ENCODE measurements at places on chromosomes 2 and 18. TPM values are rescaled to one million over a fixed set of nuclear protein-coding genes. Genes with fewer than 3 reads are reported as not detected.

GRCh38 chr2:47504174-47504810 is 101.3 kb downstream of the MSH2 start:
- no peak overlapping the region for H3K27ac ChIP-seq
- H3K36me3 ChIP-seq, result no peaks in the 10 kb centered on the region
- no peak for DNase-seq
- H3K4me1 ChIP-seq, result no peaks in the 10 kb centered on the region
- no peaks in the 10 kb centered on the region for H3K27me3 ChIP-seq
- no peak overlapping the region for H3K4me3 ChIP-seq

DNA sequence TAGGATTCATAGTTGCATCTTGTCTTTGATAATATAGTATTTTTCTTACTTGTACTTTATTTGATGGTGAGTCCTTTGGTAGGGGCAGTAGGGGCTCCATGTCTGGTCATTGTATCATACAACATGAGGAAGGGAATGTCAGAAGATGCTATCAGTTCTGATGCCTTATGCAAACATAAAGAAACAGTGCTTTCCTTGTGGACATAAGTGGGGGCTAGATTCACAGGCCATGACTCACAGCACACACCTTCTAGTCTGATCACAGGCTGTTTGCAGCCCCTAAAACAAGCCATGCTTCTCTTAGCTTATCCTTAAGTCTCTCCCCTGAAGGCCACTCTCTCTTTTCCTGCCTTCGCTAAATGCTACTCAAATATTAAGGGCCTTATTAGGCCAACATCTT is 10.7 kb upstream of the SLC14A1 start:
- no peaks in the 10 kb centered on the region for H3K36me3 ChIP-seq
- no peak overlapping the region for H3K27ac ChIP-seq
- no peak for DNase-seq
- no peak overlapping the region for H3K4me3 ChIP-seq

- DNase-seq, result peak; percentile 38
- no peaks in the 10 kb centered on the region for H3K4me1 ChIP-seq
- H3K36me3 ChIP-seq, result no peaks in the 10 kb centered on the region
- H3K27me3 ChIP-seq, result no peaks in the 10 kb centered on the region
- H3K4me3 ChIP-seq, result no peak overlapping the region
Observed at GRCh38 chr2:238509151-238509835, 82.6 kb downstream of the ASB1 start.

Gene CHRNG
- not detected for total RNA-seq

GRCh38 chr18:44452346-44452745 is 228.3 kb upstream of the SETBP1 start:
- no peaks in the 10 kb centered on the region for H3K4me1 ChIP-seq
- no peak for DNase-seq
- H3K4me3 ChIP-seq, result no peak overlapping the region
- H3K27ac ChIP-seq, result no peak overlapping the region
- H3K27me3 ChIP-seq, result no peaks in the 10 kb centered on the region

DNA sequence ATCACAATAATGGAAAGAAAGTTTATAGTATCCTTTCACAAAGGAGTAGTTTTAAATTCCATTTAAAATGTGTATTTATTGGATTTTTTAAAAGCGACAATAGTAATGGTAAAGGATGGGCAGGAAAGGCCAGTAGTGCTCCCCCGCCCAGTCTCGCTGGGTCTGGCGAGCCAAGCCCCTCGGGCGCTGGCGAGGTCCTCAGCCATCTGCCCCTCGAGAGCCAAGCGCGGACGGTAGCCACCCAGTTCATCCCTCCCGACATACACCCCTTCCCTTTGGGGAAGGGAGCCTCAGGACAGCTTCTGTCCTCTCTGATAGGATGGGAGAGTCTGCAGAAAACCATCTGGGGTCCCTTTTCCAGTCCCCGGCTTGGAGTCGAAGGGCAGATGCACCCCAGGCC is 45.2 kb downstream of the BOLA3 start:
- no peak for DNase-seq
- H3K36me3 ChIP-seq, result peaks cover 45% of the 10 kb centered on the region
- no peaks in the 10 kb centered on the region for H3K27me3 ChIP-seq
- no peak overlapping the region for H3K27ac ChIP-seq
- no peak overlapping the region for H3K4me3 ChIP-seq

DNA sequence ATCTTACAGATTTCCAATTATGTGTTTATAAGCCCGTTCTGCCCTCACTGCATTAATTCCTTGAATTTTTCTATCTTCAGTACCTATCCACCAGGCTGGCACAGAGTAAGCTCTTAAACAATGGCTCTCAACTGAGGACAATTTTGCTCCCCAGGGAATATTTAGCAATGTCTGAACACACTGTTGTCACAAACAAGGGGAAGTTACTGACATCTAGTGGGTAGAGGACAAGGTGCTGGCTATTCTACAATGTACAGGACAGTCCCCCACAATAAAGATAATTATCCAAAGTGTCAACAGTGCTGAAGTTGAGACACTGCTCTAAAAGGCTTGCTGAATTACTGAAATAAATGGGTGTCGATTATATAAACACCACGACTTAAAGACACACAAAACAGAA is 5.0 kb downstream of the NDUFS1 start:
- H3K4me1 ChIP-seq, result peaks cover 4% of the 10 kb centered on the region
- H3K27me3 ChIP-seq, result no peaks in the 10 kb centered on the region
- peaks cover 30% of the 10 kb centered on the region for H3K36me3 ChIP-seq
- no peak for DNase-seq
- H3K4me3 ChIP-seq, result no peak overlapping the region

Gene CNOT11
- 30.6 TPM for total RNA-seq

DNA sequence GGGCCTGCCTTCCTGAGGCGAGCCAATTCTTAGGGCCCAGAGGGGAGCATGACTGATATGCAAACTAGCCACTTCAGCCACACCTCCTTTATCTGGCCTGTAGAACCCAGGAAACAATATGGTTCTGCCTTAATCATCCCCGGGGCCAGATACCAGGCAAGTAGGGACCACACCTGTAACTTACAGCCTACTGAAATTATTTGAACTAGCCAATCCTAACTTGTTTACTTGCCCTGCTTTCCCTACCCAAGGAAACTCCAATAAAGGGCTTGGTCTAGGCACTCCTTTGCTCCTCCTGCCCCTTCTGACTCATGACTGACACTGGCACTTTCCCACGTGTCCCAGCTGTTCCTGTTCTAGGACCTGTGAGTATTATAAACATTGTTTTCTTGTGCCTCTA is 57.6 kb downstream of the MYOM1 start:
- H3K27ac ChIP-seq, result no peak overlapping the region
- no peak for DNase-seq
- no peak overlapping the region for H3K4me3 ChIP-seq
- no peaks in the 10 kb centered on the region for H3K4me1 ChIP-seq
- no peaks in the 10 kb centered on the region for H3K27me3 ChIP-seq
- H3K36me3 ChIP-seq, result no peaks in the 10 kb centered on the region

DNA sequence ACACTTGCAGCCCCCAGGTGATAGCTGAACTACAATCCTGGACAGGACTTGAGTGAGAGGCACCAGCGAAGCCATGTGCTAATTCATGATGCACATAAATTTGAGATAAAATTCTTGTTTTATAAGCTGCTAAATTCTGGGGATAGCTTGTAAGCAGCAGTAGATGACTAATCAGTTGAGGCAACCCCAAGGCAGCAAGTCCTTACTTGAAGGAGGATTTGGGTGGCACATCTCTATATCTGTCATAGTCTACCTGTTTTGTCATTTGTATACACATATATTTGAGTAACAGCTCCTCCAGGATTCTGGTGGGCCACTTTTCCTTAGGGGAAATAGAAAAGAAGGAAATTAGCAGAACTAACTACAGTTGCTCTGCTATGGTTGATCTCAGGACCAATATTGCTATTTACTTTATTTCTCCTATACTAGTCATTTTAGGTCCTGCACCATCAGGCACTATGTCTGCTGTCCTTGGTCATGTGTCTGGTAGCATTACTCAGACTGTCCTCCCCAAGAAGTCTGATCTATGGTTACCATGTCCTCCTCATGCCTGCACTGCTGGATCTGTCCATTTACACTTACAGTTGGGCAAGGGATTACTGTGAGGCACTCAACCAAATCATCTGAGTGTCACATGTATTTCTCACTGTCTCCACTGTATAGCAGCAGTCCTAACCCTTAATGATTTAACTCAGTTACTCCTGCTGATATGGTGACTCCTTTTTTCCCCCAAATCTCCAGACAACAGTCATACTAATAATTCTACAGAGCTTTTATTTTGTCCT is 436.0 kb upstream of the CWC22 start:
- H3K27me3 ChIP-seq, result no peaks in the 10 kb centered on the region
- H3K4me3 ChIP-seq, result no peak overlapping the region
- DNase-seq, result no peak
- H3K27ac ChIP-seq, result no peak overlapping the region
- no peaks in the 10 kb centered on the region for H3K4me1 ChIP-seq

Gene KYNU
- 34.5 TPM for total RNA-seq

Gene MERTK
- total RNA-seq, result 17.3 TPM

DNA sequence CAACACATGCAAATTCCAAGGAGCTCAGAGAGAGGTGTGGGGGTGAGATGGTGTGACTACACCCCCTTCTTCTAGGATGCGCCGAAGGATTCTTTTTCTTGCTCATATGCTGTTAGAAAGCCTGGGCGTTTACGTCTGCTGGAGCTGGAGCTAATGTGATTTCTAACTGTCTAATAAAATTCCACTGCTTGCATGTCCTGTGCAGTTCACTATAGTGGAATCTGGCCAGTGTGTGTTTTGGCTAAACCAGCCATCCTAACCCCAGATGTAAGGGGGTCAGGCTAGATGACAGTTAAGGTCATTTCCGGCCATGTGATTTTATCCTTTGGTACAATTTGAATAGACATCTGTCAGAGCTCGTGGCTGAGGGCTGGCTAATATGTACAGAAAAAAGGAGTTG is 194.1 kb downstream of the PRKCE start:
- H3K27me3 ChIP-seq, result no peaks in the 10 kb centered on the region
- no peak for DNase-seq
- H3K4me3 ChIP-seq, result no peak overlapping the region
- peaks cover 14% of the 10 kb centered on the region for H3K4me1 ChIP-seq
- H3K36me3 ChIP-seq, result no peaks in the 10 kb centered on the region

Gene NTSR2
- total RNA-seq, result not detected

Gene FAM237A
- not detected for total RNA-seq

Gene IRS1
- total RNA-seq, result 10.6 TPM

Gene TTR
- not detected for total RNA-seq

DNA sequence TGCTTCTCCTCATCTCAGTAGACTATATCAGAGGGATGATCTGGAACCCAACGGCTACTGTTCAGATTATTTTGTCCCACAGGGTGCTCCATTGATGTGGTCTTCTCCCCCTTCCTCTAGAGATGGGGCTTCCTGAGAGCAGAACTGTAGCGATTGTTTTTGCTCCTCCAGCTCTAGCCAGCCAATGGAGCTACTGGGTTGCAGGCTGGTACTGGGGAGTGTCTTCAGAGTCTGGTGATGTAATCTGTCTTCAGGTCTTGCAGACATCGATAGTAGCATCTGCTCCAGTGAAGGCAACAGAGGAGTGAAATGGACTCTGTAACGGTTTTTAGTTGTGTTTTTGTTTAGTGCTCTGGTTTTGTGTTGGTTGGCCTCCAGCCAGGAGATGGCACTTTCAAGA is 621.9 kb downstream of the RNF144A start:
- no peak for DNase-seq
- H3K4me1 ChIP-seq, result no peaks in the 10 kb centered on the region
- H3K36me3 ChIP-seq, result no peaks in the 10 kb centered on the region
- no peak overlapping the region for H3K27ac ChIP-seq
- no peak overlapping the region for H3K4me3 ChIP-seq

DNA sequence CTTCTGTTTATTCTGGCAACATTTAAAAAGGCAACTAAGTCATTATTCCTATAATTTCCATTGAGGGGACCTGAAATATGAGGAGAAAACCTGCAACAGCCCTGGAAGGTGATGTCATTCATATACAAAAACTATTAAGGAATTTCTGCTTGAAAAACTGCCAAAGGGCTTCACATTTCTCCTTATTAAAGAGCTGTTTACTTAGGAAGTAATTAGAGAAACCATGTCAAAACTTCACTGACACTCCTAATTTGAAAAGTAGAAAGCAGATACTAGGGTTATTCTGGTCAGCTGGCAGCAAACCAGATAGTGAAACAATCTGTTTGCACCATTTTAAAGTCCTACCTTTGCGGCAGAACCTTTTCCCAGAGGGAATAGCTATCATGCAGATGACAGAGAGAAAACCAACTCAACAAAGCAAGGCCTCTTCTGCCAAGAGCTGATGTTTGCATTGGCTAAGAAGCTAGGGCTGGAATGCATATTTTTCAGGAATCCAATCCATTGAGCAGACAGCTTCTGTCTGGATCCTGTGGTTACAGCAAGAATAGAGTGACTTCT is 592.2 kb upstream of the SYT4 start:
- no peaks in the 10 kb centered on the region for H3K4me1 ChIP-seq
- no peak overlapping the region for H3K4me3 ChIP-seq
- no peak for DNase-seq
- no peaks in the 10 kb centered on the region for H3K36me3 ChIP-seq

DNA sequence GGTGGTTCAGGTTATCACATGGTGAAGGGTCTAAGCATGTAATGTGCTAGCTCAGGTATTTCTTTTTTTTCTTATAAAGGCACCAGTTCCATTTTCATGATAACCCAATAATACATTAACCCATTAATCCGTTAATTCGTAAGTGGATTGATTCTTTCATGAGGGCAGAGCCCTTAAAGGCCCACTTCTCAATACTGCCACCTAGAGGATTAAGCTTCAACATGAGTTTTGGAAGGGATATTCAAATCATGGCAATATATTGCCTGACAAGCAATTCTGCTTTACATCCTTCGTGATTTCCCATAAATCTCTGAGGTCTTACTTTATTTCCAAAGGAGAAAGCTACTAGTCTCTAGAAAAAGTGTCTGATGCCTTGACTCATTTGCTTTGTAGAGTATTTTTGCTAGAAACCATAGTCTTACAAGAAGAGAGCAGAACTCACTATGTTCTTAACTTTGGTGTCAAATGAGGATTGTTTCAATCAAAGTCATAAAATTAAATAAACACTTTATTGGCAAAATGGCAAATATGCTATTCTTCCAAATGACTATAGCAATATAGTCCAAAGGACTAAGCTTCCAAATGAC is 271.3 kb downstream of the KCNS3 start:
- no peak for DNase-seq
- no peaks in the 10 kb centered on the region for H3K4me1 ChIP-seq
- H3K36me3 ChIP-seq, result no peaks in the 10 kb centered on the region
- H3K27ac ChIP-seq, result no peak overlapping the region
- no peak overlapping the region for H3K4me3 ChIP-seq
- no peaks in the 10 kb centered on the region for H3K27me3 ChIP-seq

Gene PPP1R7
- total RNA-seq, result 60.7 TPM

Gene CREG2
- not detected for total RNA-seq

- no peaks in the 10 kb centered on the region for H3K27me3 ChIP-seq
- no peaks in the 10 kb centered on the region for H3K36me3 ChIP-seq
- H3K27ac ChIP-seq, result no peak overlapping the region
- H3K4me3 ChIP-seq, result no peak overlapping the region
Observed at GRCh38 chr18:77776104-77776503, 526.5 kb downstream of the GALR1 start.
